Stimulated activated CD4-positive, alpha-beta T cell treated with anti-CD3 and anti-CD28 coated beads, Interleukin-12 subunit alpha, Interleukin-12 subunit beta, amount 100 ng/mL, for 4 hours (primary cell): ENCODE measurements at places on chromosomes 7 and 10.
A peak's percentile ranks its signal among the peaks of the same experiment; 100 is the strongest.

- DNase-seq: no peak
Measured at GRCh38 chr10:27857616-27858015, 112.0 kb upstream of the MKX start.

GRCh38 chr7:8131694-8132605 lies 130.0 kb downstream of the ICA1 start:
- DNase-seq: no peak

DNA sequence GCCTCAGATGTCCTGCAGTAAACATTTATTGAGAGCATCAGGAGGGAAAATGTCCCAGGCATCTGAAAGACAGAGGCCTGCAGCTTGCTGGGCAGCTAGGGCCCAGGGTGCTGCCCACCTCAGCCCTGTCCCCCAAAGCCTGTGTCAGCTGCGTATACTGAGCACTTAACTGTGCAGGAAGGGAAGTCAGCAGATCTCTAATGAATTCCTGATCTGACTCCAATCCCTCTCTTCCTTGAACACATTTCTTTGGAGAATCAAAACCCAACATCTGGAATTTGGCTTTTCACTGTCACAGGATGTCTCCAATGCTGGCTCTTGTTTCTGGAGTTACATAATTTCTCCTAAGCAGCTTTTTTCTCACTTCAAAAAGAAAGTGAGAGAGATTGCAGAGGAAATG lies 364.7 kb upstream of the NFE2L3 start:
- no peak for DNase-seq

GRCh38 chr10:48807791-48808470 lies 123.3 kb downstream of the WDFY4 start:
- DNase-seq: no peak

GRCh38 chr10:102119417-102120141 lies 589 bp downstream of the LDB1 start:
- DNase-seq: peak; percentile 33

- no peak for DNase-seq
Measured at GRCh38 chr7:69429911-69430383, 168.3 kb upstream of the AUTS2 start.

GRCh38 chr7:49791088-49791741 lies 17.8 kb downstream of the VWC2 start:
- DNase-seq: no peak

- DNase-seq: peak; percentile 40
Measured at GRCh38 chr7:43758822-43759683, 573 bp downstream of the BLVRA start.

- DNase-seq: no peak
Measured at GRCh38 chr7:22733761-22734160, 6.8 kb downstream of the IL6 start.

GRCh38 chr10:119991816-119992215 lies 99.3 kb downstream of the SEC23IP start:
- no peak for DNase-seq

DNA sequence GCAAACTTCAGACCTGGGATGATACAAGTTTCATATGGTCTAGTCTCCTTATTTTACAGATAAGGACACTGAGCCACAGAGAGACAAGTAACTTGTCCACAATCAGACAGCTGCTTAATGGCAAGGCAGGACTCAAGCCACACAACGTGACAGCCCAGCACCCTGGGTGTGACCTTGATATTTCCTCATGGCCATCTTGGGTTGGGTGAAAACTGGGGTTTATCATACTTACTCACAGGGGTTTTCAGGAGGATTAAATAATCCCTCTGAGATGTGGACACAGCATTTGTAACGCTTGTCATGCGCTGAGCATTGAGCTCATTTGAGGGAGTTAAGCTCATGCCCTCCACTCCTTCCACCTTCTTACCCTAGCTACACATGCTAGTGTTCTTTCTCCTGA lies 58.0 kb downstream of the ABLIM1 start:
- no peak for DNase-seq

GRCh38 chr10:33913194-33913593 lies 578.7 kb upstream of the NRP1 start:
- DNase-seq: no peak

DNA sequence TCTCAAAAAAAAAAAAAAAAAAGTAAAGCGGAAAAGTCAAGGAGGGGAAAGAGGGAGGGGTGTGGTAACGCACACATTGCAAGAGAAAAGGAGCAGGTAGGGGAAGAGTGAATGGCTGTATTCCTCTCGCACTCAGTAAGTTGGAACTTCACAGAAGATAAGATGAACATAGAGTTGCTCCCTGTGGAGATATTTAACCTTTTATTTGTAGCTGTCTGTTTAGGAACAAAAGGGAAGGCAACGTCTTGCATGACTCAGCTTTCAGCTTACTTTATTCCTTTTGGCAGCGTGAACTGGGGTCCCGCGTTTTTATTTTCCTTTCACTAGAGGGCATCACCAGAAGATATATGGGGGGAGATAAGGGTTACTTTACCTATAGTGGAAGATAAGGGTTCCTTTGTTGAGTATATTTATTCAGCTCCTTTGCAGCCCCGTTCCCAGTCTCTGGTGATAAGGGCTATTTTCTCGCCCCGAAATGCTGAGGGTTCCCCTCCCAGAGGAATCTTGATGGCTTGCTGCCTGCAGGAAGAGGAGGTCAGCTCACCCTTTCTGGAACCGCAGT lies 78.5 kb downstream of the APBB1IP start:
- no peak for DNase-seq

GRCh38 chr7:30572212-30572841 lies 22.4 kb upstream of the GARS1 start:
- DNase-seq: no peak

- DNase-seq: no peak
Measured at GRCh38 chr7:144118341-144118740, 4.6 kb upstream of the OR2A14 start.

- no peak for DNase-seq
Measured at GRCh38 chr10:119634219-119634544, 17.0 kb upstream of the BAG3 start.

DNA sequence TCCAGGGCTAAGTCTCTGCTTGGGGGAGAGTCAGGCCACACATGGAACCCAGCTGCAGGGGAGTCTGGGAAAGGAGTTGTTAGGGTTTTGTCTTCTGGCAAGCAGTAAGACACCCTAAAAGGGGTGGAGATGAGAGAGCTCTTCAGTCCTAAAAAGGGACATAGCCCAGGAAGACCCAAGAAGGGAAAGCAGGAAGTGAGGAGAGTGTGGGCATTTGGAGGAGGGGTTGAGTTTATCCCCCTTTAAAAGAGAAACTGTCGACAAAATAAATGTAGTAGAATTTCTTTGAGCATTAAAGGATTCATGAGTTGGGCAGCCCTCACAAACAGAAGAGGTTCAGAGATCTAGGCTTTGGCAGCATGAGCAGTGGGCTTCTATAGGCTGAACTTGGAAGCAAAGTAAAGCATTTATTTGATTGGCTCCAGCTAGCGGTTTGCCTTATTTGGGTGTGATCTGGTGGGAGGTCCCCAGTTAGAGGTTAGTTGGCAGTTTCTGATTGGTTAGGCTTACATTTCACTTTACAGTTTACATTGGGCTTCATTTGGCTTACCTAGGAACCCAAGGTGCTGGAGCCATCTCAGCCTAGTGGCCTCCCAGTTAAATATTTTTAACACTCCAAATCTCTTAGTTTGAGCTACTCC lies 246.7 kb downstream of the CAMK1D start:
- DNase-seq: no peak

- DNase-seq: no peak
Measured at GRCh38 chr7:118013252-118014010, 140.2 kb upstream of the CTTNBP2 start.

GRCh38 chr7:10977113-10977512 lies 3.4 kb downstream of the PHF14 start:
- DNase-seq: no peak

- DNase-seq: no peak
Measured at GRCh38 chr10:117134056-117134305, 4.1 kb downstream of the VAX1 start.

- DNase-seq: no peak
Measured at GRCh38 chr10:117652228-117653169, 110.0 kb downstream of the EMX2 start.

GRCh38 chr7:98761225-98761624 lies 108.6 kb downstream of the TMEM130 start:
- no peak for DNase-seq

GRCh38 chr7:134561-135256 lies 57.7 kb upstream of the FAM20C start:
- no peak for DNase-seq

DNA sequence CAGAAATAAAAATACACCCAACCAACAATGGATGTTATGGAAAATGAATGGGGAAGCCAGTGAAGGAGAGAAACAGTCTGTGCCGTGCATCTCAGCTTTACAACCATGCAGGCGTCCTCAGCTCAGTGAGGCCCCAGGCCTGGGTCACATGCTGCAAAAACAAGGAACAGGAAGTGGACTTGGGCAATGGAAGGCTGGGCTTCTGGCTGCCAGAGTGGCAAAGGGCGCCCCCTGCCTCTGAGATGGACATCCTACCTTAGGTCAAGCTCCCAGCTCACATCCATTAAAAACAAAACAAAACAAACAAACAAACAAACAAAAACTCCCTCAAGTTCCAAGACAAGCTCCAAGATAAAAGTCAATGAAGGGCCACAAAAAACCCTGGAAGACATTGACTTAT lies 54.7 kb upstream of the AFAP1L2 start:
- no peak for DNase-seq
